ENCODE measurements at places on chromosomes 5 and 9. TPM values are rescaled to one million over a fixed set of nuclear protein-coding genes. Genes with fewer than 3 reads are reported as not detected.

The S1PR3 gene
- 7.6 TPM for total RNA-seq

The TLX3 gene
- total RNA-seq, result 0.83 TPM

The AGXT2 gene
- not detected for total RNA-seq

The SERF1A gene
- total RNA-seq, result 21.8 TPM

The TPPP gene
- total RNA-seq, result 1.4 TPM

The PRLR gene
- total RNA-seq, result 1.4 TPM

The ENTPD2 gene
- total RNA-seq, result 1.1 TPM

The CRB2 gene
- 9.8 TPM for total RNA-seq

The SLC6A19 gene
- total RNA-seq, result not detected

The POMT1 gene
- total RNA-seq, result 32.4 TPM

The PHF2 gene
- total RNA-seq, result 8.9 TPM

The CCDC192 gene
- total RNA-seq, result 1.3 TPM

The WNK2 gene
- total RNA-seq, result 102 TPM

The GABRA1 gene
- total RNA-seq, result 0.16 TPM

The CAMK4 gene
- total RNA-seq, result 7.3 TPM

The GABBR2 gene
- total RNA-seq, result 0.50 TPM

The PCDHGA6 gene
- 4.8 TPM for total RNA-seq

The CDH10 gene
- not detected for total RNA-seq

The HMCN2 gene
- 2.6 TPM for total RNA-seq

The ADGRD2 gene
- total RNA-seq, result 0.45 TPM

The FGF10 gene
- total RNA-seq, result not detected

The SHC3 gene
- 2.5 TPM for total RNA-seq

The HMMR gene
- total RNA-seq, result 54.8 TPM
